ENCODE measurements at places on chromosomes 3 and 15. TPM values are rescaled to one million over a fixed set of nuclear protein-coding genes. Genes with fewer than 3 reads are reported as not detected.

The SIDT1 gene
- 2.5 TPM for total RNA-seq

The WDR72 gene
- not detected for total RNA-seq

The ARHGEF26 gene
- 139 TPM for total RNA-seq

The COL6A5 gene
- total RNA-seq: not detected

The GNAT1 gene
- not detected for total RNA-seq

The KCNAB1 gene
- 2.3 TPM for total RNA-seq

DNA sequence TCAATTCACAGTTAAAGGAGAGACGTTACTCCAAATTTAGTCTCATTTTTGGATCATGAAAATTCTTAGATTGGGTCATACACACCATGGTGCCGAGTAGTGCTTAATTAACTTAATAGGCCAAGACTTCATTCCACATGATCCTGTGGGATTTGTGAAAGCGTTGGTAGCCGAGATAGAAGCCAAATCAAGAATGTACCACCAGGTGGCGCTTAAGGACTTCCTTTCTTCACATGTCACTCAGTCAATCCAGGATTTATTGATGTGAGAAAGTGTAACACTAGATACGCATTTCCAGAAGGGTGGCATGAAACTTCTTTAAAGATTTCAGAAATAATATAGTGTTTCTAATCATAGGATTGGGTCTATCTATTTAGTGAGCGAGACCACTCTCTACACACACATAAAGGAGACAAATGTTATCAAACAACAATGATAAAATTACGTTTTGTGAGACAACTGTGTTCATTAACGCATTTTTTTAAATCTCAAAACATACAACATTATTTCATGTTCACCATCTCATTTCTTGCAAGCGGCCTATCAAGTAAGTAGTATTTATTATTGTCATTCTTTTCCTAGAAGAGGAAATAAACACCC is 436.1 kb downstream of the CHL1 start:
- no peak for DNase-seq
- H3K36me3 ChIP-seq: no peaks in the 10 kb centered on the region
- no peak overlapping the region for H3K4me3 ChIP-seq

DNA sequence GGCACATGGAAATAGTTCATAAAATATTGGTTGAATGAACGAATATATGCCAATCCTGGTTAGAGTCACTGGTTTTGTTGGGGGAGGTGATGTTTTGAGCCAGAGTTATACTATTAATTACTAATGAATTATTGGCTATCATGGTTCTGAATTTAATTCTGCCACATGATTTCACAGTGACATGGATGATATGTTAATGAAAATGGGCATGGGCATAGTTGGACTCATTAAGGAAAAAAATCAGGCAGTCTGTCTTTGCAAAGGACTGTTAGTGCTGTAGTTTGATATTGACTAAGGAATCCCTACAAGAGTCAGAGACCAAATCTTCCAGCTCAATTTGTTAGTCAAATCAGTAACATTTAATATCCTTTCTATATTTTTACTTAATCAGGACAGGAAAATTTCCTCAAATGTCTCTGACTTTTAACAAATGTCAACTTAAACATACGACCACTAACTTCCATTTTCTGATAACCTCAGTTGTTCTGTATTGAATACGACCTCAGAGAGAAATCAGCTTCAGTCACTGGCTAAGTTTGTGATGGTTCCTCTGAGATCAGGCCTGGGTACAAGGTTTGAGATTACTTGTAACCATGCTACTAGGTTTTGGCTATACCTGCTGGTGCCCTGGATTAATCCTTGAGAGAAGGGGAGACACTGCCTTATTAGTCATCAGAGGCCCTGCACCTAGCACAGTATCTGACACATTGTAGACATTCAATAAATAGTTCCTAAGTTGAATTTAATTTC is 13.3 kb downstream of the NFKBIZ start:
- DNase-seq: no peak
- no peaks in the 10 kb centered on the region for H3K27me3 ChIP-seq
- H3K4me1 ChIP-seq: peaks cover 5% of the 10 kb centered on the region
- peaks cover 35% of the 10 kb centered on the region for H3K36me3 ChIP-seq
- no peak overlapping the region for H3K27ac ChIP-seq
- H3K4me3 ChIP-seq: no peak overlapping the region

DNA sequence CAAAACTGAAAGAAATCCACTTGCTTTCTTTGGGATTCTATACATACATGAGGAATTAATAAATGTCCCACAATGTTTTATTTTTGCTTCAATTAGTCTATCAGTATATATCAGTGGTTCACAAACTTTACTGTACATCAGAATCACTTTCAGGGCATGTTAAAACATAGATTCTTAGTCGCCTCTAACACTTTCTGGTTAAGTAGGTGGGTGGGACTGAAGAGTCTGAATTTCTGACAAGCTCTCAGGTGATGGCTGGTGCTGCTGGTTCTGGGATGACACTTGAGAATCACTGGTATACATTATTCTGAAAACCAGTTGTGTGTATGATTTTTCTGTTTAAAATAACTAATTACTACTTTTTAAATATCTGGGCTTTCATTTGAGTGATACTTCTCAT is 393.3 kb downstream of the TBC1D5 start:
- no peak for DNase-seq
- no peaks in the 10 kb centered on the region for H3K36me3 ChIP-seq
- H3K4me1 ChIP-seq: no peaks in the 10 kb centered on the region

DNA sequence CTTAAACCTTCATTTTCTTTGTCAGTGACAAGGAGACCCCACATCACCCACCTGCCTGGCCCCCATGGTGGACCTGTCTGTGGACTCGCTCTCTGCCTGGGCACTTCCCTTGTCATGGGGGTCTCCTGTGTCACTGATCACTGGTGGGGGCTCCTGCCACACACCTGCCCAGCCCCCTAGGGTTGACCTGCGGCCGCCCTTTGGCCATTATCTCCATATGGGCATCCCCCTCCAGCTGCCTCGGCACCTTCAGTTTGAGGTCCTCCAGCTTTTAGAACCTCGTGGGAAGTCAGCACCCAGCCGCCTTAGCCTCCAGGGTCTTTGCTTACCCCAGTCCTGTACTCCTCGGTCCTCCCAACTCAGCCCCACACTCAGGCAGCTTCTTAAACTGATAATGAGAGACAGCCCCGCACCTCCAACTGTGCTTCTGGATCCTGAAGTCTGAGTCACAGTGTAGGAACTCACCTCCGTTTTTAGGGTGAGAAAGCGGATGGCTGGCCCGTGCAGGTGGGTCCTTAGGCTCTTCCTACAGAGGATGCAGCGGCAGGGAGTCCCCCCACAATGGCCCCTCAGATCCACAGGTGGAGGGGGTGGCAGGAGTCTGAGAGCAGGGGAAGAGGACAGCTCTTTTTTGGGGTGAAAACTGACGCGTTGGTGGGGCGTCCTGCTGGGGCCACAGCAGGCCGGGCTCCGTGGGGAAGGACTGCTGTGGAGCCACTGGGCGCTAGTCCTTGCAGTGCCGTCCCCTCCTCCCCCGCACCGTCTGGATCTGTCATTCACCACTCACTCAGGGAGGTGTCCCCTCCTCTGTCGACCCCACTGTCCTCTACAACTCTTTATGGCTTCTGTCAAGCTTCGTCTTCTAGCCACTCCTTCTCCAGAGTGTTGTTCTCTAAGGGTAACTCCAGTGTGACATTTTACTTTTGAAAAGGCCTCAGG is 8.7 kb upstream of the PRR23E start:
- H3K27me3 ChIP-seq: no peaks in the 10 kb centered on the region
- DNase-seq: peak; percentile 87
- H3K4me1 ChIP-seq: no peaks in the 10 kb centered on the region
- no peak overlapping the region for H3K4me3 ChIP-seq

- no peaks in the 10 kb centered on the region for H3K27me3 ChIP-seq
- H3K36me3 ChIP-seq: no peaks in the 10 kb centered on the region
- no peak overlapping the region for H3K4me3 ChIP-seq
- no peak overlapping the region for H3K27ac ChIP-seq
Observed at GRCh38 chr15:82108489-82109078, 62.8 kb upstream of the MEX3B start.

DNA sequence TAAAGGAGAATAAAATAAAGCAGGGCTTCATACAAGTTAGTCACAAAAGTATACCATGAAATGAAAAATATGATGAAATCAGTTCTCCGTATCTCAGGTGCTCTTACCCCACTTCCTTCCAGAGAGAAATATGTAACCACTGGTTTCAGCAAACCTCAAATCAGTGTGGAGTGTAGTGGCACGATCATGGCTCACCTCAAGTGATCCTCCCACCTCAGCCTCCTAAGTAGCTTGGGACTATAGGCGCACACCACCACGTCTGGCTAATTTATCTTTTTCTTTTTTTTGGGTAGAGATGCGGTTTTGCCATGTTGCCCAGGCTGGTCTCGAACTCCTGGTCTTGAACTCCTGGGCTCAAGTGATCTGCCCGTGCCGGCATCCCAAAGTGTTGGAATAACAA is 24.2 kb downstream of the DENND4A start:
- H3K27ac ChIP-seq: no peak overlapping the region
- H3K36me3 ChIP-seq: no peaks in the 10 kb centered on the region
- DNase-seq: no peak
- no peak overlapping the region for H3K4me3 ChIP-seq

- H3K4me3 ChIP-seq: no peak overlapping the region
- DNase-seq: no peak
- no peaks in the 10 kb centered on the region for H3K36me3 ChIP-seq
- H3K27me3 ChIP-seq: no peaks in the 10 kb centered on the region
- H3K4me1 ChIP-seq: peaks cover 7% of the 10 kb centered on the region
Observed at GRCh38 chr15:63967616-63968015, 78.7 kb downstream of the DAPK2 start.

- H3K4me1 ChIP-seq: no peaks in the 10 kb centered on the region
- no peak for DNase-seq
- H3K27ac ChIP-seq: no peak overlapping the region
- H3K27me3 ChIP-seq: no peaks in the 10 kb centered on the region
- no peak overlapping the region for H3K4me3 ChIP-seq
Observed at GRCh38 chr3:98445949-98446406, 17.0 kb upstream of the OR5K1 start.

DNA sequence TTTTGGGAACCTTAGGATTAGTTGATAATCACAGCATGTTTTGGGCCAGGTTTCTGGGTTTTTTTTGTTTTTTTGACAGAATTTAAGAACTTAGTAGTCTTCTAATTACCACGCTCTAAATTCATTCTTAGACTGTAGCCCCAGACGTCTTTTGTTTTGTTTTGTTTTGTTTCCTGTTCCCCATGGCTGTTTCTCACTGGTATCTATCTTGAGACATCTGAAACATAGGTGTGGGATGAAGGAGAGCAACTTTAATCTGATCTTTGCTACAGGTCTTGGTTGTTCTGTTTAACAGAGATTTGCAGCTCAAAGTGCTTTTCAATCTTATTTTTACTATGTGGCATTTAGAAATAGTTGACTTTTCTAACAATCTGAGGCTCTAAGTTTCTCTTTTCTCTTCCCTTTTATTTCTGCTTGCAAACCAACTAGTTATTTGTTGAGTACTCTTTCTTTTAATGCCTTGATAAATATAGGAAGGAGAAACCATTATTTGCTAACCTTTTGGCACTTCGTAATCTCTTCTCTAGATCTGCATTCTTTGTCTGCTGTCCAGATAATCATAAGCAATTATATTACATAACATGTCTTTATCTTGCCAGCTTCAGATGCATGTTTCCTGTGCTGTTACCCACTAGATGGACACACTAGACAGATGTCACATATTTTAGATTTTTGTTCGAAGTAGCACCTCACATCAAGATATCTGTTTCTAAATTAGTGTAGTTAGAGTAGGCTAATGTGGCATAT is 40.9 kb downstream of the FBXL2 start:
- no peak overlapping the region for H3K4me3 ChIP-seq
- DNase-seq: no peak
- peaks cover 7% of the 10 kb centered on the region for H3K4me1 ChIP-seq
- H3K27me3 ChIP-seq: no peaks in the 10 kb centered on the region

GRCh38 chr3:179194931-179195330 is 46.8 kb downstream of the PIK3CA start:
- H3K4me1 ChIP-seq: peaks cover 43% of the 10 kb centered on the region
- H3K4me3 ChIP-seq: no peak overlapping the region
- H3K27ac ChIP-seq: peak overlapping the region; percentile 12
